ENCODE measurements at places on chromosomes 6 and 20. TPM values are rescaled to one million over a fixed set of nuclear protein-coding genes. Genes with fewer than 3 reads are reported as not detected.

GRCh38 chr6:108157234-108157980, 8.4 kb upstream of the NR2E1 start:
- no peak for DNase-seq

GRCh38 chr6:658244-658643, 1.3 kb upstream of the HUS1B start:
- DNase-seq: no peak

DNA sequence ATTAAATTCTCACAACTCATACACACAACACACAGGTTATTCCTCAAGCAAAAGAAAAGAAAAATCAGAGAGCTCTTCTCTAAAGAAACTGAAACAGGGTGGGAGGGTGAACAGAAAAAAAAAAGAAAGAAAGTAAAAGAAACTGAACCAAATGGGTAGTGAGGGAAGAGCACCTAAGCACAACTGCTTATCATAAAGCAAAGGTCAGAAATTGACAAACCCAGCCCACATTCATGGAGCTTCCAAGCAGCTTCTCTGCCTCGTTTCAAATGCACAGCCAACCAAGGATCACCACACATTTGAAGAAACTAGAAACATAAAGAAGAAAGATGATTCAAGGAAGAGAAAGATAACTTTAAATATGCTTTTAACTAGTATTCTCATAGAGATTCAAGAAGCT, 90.5 kb downstream of the RNGTT start:
- DNase-seq: no peak

GRCh38 chr6:6834356-6835222, 246.1 kb downstream of the LY86 start:
- no peak for DNase-seq

Gene RAB44
- total RNA-seq: not detected

Gene ZBTB22
- 21.7 TPM for total RNA-seq

All from glutamatergic neuron (in vitro differentiated cells).